ENCODE measurements at places on chromosomes 2 and 18.

DNA sequence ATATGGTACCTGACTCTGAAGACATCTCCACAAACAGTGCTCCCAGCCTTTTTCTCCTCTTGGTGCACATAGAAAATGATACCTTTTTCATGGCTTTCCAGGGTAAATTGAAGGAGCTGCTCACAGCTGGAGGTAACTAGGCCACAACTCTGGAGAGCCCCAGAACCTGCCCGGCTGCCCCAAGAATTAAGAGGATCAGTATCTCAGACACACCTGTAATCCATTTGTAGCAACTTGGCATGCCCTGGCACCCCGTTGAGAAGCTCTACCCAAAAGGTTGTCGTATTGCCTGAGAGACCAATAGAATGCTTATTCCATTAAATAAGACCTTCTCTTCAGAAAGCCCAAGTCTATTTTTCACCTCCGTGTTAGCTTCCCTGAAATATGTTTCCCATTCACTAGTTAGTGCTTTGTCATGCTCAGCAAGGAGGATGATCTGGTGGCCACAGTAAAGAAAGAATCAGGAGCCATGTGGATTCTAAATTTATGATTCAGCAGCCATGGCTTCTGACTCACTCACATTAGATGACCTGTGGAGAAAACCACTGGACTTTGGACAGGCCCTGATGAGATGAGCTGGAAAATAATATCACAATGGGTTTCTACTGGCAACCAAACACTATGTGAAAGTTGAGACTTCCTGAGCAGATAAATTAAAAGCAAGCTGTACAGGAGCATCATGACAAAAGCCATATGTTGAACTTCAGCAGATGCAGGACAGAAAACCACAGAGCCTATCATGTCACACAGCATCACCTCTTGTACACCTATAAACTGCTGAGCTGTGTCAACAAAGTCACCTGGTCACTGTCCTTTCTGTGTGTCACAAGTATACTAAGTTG lies 253.3 kb upstream of the OSR1 start:
- peak; percentile 6 for DNase-seq

- no peak for DNase-seq
Observed at GRCh38 chr2:39665811-39666490, at the start of gene TMEM178A. TSS of gene TMEM178A (plus strand) at chr2:39665917. CDS start at chr2:39665975, 58 bp downstream.

- DNase-seq, result no peak
Observed at GRCh38 chr2:62110415-62111025, 85.4 kb upstream of the B3GNT2 start.

DNA sequence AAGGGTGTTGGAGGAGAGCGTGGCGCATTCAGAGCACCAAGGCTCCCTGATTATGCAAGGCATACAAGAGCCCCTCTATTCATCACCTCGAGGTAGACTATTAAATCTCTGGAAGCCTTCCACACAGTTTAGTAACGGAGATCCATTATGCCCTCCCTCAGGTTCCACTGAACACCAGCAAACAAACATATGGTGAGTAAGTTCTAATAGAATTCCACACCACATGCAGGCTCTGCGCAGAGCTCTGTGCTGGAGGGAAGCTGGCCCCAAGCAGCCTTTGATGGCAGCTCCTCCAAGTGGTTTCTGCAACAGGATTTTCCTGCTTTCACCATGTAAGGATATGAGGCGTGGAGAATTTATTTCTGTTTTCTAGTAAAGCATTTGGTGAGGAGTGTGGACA lies 238.6 kb downstream of the C1D start:
- no peak for DNase-seq

- DNase-seq, result no peak
Observed at GRCh38 chr2:18078216-18078615, 199.7 kb downstream of the KCNS3 start.

DNA sequence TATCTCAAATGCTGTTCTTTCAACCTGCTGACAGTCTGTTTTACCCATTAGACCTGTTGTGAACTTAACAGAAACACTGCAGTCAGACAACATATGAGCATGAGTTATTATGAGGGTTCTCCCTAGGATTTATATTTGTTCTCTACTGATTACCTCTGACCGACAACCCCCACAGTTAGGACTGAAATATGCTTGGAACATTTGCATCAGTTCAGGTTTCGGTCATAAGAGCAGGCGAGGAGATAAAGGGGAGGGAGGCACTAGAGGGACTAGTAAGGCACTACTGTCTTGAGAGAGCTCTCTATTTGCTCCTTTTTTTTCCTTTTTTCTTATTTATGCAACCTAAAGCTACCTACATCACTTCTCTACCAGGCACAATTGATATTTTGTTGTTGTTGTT lies 133.2 kb upstream of the REG3G start:
- no peak for DNase-seq

DNA sequence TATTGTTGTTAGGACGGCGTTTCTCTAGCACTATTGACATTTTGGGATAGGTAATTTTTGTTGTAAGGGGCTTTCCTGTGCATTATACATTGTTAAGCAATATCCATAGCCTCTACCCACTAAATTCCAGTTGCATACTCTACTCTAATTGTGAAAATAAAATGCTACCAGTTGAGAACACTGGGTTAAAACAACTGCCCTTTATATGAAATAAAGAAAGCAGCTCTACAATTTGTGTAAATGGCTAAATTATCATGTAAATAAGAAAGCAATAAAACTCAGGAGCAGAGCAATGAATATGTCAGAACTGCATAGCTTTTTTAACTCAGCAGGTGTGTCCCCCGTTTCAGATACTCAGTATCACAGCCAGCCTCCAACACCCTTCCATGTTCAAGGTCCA lies 812.7 kb upstream of the NRXN1 start:
- no peak for DNase-seq

- DNase-seq, result no peak
Observed at GRCh38 chr18:2597639-2598038, 26.3 kb downstream of the NDC80 start.

DNA sequence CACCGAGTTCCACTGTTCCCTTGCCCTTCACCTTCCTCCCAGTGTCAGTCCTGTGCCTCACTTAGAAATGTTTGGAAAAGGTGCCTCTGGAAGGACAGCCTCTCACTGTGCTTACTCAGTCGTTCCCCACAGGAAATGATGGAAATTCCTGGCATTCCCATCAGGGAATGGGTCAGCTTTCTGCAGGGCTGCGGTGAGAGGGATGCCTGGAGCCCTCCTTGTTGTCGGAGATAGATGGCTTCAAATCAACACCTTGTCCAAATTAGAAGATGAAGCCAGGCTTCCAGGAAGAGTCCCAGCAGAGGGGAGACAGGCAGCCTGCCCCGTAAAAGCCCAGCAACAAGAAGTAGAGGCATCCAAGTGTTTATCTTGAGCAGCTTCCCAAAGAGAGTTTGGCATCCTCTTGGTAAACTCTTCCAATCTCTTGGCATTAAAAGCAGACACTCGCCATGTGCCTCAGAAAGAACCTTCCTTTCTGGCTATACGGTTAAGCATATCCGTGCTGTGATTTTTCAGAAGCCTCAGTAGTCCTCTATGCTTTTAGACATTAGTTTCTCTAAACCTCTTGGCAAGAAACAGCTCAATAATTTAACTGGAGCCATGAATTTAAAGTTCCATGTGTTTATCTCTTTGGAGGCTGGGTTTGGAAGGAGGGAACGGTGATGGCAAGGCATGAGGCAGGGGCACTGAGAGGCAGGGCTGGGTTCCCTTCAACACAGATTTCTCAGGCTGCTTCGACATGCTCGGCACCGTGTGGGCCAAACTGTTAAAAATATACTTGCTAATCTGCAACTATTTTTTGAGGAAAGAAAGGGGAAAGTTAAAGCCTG lies 25.1 kb downstream of the COLEC12 start:
- no peak for DNase-seq

- no peak for DNase-seq
Observed at GRCh38 chr2:177573120-177573519, 180.5 kb downstream of the AGPS start.

- DNase-seq, result peak; percentile 33
Observed at GRCh38 chr2:33583194-33583938, 15.7 kb downstream of the FAM98A start.

GRCh38 chr2:43135583-43135982 lies 90.8 kb downstream of the ZFP36L2 start:
- DNase-seq, result no peak

DNA sequence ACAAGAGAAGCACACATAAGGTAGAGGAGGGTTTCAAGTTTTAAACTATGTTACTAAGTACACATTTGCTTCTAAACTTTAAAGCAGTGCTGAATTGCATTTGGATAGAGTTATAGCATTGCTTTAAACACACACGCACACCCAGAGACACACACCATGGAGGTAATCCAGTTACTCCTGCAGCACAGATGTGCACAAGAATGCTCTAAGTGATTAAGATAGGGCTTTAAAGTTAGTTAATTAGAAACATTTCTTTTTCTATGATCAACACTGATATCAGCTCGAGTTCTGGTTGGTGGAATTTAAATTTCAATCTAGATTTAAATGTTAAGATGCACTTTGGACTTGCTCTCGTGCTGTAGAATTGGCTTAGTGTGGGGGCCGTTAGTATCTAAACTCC lies 492.3 kb downstream of the ZEB2 start:
- DNase-seq, result no peak

- DNase-seq, result no peak
Observed at GRCh38 chr18:59743566-59743965, 46.3 kb upstream of the CCBE1 start.

- DNase-seq, result no peak
Observed at GRCh38 chr2:150598383-150598782, 110.9 kb upstream of the RND3 start.

GRCh38 chr2:216671791-216672343 lies 23.5 kb downstream of the IGFBP5 start:
- DNase-seq, result no peak

DNA sequence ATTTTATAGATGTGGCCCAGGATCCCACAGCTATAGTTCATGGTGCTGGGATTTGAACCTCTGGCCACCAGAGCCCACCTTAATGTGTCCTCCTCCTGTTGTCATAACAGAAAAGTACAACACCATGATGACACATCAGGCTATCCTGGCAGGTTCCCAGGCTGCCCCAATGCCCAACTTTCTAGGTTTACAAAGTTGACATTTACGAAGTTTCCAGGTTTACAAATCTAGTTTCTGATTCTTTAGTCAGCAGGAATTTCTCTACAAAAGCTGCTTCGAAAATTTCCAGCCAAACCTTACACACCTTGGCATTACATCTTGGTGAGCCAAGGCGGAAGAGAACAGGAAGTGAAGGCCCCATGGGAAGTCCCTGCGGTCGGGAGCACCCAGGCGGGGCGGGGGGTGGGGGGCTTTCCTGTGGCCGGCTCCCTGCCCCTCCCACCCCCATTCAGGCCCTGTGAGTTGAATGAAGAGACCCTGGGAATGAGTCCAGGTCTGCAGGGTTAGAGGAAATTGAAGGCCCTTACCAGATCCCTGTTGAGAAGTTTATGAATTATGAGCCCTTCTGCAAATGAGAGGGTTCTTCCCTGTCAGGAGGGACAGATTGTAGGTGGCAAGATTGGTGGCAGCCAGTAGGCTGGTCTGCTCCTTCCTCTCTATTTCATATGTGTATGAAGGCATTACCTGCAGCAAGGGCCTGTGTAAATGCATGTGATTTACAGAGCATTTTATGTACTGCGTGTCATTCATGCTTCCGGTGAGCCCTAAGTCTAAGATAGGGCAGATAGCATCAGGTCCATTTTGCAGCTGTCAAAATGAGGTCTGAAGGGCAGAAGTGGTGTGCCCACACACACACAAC lies 11.1 kb upstream of the IL1RN start:
- DNase-seq, result no peak

DNA sequence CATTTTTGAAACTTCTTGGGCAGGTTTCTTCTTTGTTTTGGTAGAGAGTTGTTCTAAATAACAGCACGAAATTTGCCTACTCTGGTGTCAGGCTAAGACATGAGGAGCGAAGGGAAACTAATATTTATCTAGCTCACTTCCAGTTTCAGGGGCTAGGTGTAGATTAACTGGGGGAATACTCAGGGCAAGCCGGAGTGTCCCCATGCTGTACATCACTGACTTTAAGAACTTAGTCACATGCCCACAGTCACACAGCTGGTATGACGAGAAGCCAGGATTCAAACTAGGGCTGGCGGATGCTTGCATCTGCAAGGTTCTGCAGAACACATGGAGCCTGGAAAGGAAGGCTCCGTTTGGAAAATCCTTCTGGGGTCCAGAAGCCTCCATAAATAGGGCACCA lies 133.3 kb downstream of the ALPK2 start:
- DNase-seq, result no peak

- peak; percentile 24 for DNase-seq
Observed at GRCh38 chr2:164145093-164145987, 409.5 kb upstream of the FIGN start.

- peak; percentile 87 for DNase-seq
Observed at GRCh38 chr18:58900015-58900649, 35.5 kb downstream of the ZNF532 start.

DNA sequence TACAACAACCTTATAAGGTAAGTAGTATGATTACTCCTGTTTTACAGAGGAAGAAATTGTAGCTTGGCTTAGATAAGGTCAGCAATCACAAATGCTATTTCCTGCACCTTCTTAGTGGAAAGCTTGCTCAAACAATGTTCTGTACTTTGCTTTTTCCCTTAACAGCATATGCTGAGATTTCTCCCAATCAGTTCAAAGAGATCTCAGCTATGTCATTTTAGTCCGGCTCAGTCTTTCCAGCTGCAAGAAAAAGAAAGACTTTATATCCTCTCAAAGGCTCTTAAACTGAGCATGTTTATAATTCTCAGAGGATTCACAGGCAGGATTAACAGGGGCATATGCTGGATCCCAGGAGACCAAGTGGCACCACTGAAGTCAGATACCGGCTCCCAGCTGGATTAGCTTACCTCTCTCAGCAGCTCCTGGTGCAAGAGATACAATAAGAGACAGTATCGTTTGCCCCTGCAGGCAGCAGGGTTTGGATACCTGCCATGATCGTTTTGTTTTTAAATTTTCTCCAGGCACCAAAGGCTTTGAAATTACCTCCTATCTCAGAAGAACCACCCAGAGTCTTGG lies 29.5 kb downstream of the KIAA2012 start:
- DNase-seq, result no peak

GRCh38 chr2:101151859-101152271 lies 683 bp upstream of the TBC1D8 start:
- no peak for DNase-seq

- DNase-seq, result no peak
Observed at GRCh38 chr2:38263293-38263692, 113.8 kb downstream of the ATL2 start.

DNA sequence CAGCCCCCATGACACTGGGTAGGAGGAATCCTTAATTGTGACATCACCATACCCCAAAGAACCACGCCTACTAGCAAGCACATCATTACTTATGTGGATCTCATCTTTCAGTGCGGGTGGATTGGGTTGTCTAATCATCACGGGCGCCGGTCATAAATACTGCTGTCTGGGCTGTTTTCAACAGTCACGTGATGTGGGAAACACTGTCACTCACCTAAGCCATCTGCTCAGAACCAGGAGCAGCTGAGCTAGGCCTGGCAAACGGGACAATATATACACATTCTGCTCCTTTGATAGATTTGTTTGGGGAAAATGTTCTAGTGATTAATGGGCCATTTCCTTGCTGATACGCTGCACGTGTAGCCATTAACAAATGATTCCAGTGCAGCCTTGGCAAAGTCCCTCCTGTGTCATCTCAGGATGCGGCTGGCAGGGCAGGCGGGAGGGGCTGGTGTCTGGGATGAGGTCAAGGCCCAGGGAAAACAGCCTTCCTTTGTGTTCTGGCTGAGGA lies 145.9 kb upstream of the COPS8 start:
- DNase-seq, result no peak
